Epithelial cell of alveolus of lung (primary cell): ENCODE measurements at places on chromosomes 6 and 20. TPM values are rescaled to one million over a fixed set of nuclear protein-coding genes. Genes with fewer than 3 reads are reported as not detected.

Gene SNAP91
- under 0.01 and 0.52 TPM in 2 replicates for total RNA-seq

Gene PXDC1
- total RNA-seq: 31.9 and 49.4 TPM in 2 replicates

Gene HFE
- 9.2 and 10.7 TPM in 2 replicates for total RNA-seq

Gene SF3B5
- total RNA-seq: 171 and 209 TPM in 2 replicates

Gene DST
- 67.0 and 221 TPM in 2 replicates for total RNA-seq

Gene CGA
- total RNA-seq: not detected in 2 replicates

Gene IPCEF1
- total RNA-seq: 0.08 TPM in 1 of 2 replicates, not detected in the other

Gene SIRPB2
- total RNA-seq: not detected in 2 replicates

Gene ZNFX1
- 18.0 and 24.2 TPM in 2 replicates for total RNA-seq
